ENCODE measurements at places on chromosomes 1 and 21.
A peak's percentile ranks its signal among the peaks of the same experiment; 100 is the strongest.

DNA sequence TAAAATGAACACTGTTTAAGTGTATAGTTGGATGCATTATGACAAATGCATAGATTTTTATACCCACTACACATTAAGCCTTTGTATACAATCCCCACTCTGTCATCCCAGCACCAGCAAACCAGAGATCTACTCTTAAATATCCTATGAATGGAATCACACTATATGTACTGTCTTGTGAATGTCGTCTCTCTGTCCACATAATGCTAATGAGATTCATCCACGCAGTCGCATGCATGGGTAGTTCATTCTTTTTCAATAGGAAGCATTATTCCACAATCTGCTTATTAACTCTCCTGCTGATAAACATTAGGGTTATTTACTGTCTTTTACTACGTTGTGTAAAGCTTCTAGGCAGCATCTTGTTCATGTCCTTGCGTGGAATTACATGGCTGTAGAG, 892.3 kb downstream of the LTN1 start:
- DNase-seq = no peak

GRCh38 chr1:29682171-29682918, 446.0 kb downstream of the PTPRU start:
- DNase-seq = no peak

- no peak for DNase-seq
Measured at GRCh38 chr1:223231011-223231572, 88.0 kb upstream of the TLR5 start.

DNA sequence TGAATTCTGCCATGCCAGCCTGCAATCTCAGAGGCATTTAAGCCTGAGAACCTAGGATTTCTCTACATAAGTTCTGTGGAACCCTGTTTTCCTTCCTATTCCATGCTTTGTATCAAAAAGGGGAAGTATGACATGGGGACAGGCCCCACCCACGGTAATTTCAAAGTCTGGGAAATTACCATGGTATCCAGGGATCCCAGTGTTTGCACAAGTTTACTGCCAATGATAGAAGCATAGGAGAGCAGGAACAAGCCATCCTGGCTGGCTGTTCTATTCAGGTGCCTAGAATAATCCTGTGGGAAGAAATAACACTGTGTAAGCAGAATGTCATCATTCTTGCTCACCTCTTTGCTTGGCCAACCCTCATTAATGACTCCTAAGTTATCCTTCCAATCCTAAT, 53.8 kb upstream of the ATP1B1 start:
- no peak for DNase-seq

DNA sequence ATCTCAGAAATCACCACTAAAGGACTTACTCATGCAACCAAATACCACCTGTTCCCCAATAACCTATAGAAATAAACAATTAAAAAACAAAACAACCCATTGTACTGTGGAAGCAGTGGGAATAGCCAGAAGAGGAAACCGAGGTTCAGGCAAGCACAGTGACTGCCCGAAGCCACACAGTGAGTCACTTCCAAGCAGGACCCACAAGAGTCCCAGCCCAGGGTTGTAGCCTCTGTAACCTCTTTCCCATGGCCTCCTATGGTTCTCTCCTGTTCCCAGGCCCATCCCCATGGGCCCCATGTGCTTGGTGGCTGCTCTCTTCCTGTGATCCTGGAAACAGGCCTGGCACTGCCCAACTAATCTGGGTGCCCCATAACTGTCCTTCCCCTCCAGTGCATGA, 29.0 kb upstream of the HTR1D start:
- no peak for DNase-seq

GRCh38 chr1:52112489-52112888, 29.4 kb upstream of the ZFYVE9 start:
- no peak for DNase-seq

DNA sequence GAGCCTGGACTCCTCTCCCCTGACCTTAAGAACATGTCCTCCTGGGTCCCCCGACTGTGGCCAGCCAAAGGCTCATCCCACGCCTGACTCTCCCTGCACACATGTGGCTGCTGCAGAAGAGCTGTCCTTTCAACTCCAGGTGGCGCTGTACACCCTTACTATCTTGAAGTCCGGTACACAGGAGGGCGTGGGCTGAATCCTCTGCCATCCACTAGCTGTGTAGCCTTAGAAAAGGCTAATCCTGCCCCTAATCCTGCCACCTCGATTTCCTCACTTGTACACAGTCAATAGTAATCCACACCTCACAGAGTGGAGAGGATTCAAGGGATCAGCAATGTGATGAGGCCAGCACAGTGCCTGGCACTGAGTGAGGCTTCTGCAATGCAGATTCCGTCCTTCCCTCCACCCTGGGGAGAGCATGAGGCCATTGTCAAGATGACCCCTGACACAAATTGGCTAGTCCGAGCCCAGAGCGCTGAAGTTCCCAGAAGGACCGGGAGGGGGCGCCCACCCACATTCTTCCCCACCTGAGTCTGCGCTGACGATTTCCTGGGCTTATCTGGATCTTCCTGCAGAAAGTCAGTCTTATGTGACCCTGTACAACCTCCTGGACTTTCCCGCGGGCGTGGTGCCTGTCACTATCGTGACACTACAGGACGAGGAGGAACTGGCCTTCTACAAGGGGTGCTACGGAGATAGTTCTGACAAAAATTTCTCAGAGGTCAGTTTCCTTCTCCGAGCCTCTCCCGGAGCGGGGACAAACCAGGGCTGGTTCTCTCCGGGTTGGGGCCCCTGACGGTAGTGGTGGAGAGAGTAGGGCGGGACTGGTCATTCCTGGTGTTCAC, 47.1 kb upstream of the DMBX1 start:
- DNase-seq = peak; percentile 31

DNA sequence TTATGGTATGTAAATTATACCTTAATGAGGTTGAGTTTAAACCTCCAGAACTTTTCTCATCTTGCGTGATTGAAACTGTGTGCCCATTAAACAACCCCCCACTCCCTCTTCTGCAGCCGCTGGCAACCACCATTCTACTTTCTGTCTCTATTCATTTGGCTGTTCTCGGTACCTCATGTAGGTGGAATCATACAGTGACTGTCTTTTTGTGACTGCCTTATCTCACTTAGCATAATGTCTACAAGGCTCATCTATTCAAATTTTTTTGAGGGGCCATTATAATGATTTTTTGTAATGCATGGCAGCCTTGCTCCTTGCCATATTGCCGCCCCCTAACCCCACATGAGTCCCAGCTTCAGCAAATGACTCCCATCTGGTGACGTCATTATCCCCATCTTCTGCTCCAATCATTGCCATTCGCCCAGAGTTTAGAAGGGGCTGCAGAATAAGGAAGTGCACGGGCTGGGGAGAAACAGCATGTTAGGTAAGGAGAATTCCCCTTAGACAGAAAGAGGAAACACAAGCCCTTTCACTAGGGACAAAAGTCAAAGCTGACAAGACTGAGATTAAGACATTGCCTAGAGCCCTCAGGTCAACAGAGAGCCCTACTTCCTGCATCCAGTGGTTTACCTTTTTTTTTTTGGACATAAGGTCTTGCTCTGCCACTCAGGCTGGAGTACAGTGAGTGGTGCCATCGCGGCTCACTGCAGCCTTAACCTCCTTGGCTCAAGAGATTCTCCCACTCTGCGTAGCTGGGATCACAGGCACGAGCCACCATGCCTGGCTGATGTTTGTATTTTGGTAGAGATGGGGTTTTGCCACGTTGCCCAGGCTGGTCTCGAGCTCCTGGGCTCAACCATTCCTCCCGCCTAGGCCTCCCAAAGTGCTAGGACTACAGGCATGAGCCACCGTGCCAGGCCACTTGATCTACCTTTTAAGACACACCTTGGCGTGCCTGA, 78.4 kb upstream of the ERRFI1 start:
- no peak for DNase-seq

DNA sequence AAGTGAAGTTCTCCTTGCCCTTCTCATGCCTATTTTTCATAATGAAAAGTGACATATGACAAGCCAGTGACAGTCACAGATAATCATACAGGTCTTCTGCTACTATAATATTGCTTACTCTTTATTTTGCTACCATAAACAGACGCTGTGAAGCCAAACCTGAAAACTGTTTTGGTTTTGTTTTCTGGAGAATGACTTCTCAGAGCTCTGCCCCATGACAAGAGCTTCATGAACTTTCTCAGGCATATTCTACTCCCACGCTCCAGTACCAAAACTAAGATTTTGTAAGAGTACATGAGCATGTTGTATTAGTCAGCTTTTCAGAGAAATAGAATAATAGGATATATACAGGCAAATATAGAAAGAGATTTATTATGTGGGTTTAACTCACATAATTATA, 64.3 kb upstream of the VTCN1 start:
- no peak for DNase-seq

DNA sequence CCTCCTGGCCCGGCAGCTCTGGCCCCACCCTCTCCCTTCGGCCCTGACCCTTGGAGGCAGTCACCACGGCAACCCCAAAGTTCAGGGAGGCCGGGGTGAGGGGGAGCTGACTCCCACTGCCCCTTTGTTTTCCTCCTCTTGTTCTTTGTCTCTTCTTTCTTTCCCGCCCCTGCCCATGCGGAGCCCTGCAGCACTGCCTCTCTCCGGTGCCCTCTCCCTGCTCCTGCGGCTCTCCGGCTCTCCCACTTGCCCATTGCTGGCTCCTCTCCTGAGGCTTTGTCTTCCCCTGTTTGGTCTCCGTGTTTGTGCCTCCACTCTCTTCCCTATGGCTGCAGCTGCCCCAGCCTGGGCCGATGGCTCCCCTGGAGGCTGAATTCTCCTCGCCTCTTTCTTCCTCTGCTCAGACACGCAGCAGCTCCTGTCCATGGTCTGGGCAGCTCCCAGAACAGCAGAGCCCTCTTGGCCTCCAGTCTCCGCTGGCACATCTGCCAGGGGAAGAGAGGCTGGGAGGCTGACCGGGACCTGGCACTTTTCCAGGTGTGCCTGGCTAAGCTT, 5.8 kb downstream of the CELSR2 start:
- no peak for DNase-seq

GRCh38 chr1:202599669-202600431, 110.4 kb downstream of the SYT2 start:
- DNase-seq = no peak

- no peak for DNase-seq
Measured at GRCh38 chr1:95366498-95366897, 132.5 kb downstream of the RWDD3 start.

DNA sequence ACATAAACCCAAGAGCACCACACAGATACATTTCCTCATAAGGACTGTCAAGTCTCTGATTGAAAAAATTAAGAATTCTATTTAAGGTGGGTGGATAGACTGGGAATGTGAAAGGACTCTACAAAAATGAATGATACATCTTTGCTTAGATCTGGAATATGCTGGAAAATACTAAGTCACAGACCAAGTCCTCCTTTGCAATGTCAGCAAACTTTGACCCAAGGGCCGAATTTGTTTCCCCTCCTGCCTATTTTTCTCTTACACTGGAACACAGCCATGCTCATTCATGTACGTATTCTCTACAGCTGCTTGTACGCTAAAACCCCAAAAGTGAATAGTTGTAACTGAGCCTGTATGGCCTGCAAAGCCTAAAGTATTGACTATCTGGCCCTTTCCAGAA, 180.7 kb downstream of the ADSS2 start:
- no peak for DNase-seq

DNA sequence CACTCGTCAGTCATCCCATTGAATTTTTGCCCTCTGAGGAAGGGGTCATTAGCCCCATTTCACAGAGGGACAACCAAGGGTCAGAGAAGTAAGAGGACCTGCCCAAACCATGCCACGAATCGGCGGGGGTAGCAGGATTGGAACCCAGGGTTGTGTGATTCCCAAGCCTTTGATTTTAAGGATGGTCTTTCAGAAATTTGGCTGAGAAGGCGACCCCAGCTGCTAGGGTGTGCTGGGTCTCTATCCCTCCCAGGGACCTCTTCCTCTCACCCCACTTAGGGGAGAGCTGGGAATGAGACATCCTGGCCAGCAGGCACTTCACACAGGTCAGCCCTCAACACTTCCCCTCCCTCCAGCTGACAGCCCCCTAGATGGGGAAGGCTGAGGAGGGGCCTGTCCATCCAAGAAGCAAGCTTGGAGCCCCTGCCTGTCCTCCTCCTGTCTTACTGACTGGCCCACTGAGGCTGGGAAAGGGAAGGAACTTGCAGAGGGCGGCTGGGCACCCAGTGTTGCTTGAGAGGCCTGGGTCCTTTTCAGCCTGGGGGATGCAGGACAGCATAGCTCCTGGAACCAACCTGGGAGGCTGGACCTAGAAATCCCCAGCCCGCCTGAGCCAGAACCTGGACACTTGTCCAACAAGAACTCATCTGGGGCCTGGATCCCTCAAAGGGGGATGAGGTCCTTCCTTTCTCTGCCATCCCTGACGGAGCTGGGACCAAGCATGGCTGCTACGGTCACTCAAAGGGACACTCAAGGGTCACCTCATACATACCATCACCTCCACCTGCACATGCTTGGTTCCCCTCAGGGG, 1.7 kb downstream of the SDC3 start:
- no peak for DNase-seq

- DNase-seq = no peak
Measured at GRCh38 chr1:1406101-1406820, 832 bp downstream of the MRPL20 start.

DNA sequence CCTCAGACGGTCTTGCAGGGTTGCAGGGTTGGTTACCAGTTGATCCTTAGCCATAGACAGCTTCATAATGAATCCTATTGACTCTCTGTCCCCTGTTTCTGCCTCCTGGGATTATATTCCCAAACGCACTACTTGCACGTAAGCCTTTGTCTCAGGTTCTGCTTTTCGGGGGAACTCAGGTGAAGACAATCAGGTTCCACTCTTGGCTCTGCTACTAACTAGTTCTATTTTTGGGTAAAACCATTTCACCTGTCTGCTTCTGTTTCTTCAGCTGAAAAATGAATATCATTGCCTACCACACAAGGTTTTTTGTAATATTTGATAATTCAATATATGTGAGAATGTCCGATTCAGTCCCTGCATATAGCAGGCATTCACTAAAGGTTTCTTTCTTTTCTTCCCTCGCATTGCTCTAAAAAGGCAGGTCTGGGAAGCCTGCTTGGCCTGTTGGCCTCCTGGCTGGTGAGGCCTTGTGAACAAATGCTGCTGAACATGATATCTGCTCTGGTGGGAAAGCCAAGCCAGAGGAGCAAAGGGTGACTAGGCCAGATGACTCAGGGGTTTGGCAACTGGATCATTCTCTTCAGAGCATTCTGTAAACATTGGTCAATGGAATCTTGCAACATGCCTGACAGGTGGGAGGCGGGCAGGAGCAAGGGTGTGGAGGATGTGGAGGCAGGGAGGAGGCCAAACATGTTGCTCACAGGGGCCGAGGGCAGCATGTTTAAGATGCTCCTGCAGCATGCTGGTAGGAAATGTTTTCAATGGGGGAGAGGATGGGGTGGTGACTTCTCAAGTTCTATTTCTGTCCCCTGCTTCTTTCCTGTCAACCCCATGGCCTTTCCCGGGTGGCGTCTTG, 23.8 kb downstream of the IER5 start:
- no peak for DNase-seq

DNA sequence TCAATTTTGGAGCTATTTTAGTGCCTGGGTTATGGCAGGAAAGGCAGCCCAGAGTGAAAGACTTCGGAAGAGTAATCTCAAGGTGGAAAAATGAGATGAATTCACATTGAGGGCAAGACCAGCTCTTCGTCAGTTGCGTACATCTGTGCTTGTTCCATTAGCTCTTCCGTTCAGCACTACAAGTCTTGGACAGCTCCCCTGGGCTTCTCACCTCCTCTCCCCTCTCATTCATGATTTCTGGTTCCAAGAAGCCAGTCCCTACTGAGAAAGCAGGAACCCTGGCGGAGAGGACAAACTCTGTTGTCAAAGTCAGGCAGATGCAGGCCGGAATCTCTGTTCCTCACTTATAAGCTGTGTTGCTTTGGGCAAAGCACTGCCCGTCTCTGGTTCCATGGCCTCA, 76.5 kb downstream of the ACTL8 start:
- DNase-seq = no peak
